ENCODE measurements at places on chromosomes 13 and 19.

DNA sequence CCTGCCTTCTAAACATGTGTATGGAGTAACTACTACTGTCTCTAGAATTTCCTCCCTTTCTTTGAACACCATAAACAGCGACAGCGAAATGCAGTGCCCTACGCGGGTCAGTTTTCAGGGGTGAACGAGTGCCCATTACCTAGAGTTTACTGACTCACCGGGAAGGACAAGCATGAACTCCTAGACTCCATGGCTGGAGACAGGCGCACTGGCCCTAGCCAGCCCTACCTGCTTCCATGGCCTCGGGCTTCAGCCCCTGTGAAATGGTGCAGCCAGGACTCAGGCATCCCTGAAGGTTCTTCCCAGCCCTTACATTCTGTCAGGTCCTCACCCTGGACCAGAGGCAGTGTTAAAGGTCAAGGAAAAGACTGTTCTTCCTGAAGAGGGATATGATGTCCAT is 8.5 kb downstream of the RANBP3 start:
- no peak for DNase-seq

DNA sequence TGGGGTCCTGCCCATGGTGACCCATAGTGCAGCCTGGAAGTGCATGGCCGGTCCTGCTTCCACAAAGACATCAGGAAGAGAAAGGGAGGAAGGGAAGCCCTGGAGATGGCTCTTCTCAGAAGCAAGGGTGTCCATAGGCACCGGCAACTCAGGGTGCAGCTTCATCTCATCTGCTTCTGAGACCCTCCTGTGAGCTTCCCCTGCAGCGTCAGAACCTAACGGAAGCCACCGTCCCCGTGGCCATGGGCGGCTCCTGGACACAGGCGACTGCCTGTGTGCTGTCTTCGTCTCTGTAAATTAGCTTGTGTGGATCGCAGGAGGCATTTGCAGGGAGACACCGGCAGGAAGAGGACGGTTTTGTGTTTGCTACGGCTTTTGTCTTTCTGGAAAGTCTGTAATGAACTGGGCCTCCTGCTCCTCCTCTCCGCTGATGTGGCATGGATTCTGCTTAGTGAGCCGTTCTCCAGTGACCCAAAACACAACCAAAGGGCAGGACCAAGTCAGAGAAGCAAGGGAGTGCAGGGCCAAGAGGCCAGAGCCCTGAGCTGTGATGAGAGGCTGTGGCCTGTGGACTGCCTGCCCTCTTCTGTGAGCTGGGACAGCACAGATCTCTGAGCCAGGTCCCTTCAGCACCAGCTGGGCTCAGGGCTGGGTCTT is 2.5 kb downstream of the ATP4B start:
- DNase-seq: no peak

GRCh38 chr19:53772943-53773342 is 51.2 kb downstream of the NLRP12 start:
- peak; percentile 68 for DNase-seq

DNA sequence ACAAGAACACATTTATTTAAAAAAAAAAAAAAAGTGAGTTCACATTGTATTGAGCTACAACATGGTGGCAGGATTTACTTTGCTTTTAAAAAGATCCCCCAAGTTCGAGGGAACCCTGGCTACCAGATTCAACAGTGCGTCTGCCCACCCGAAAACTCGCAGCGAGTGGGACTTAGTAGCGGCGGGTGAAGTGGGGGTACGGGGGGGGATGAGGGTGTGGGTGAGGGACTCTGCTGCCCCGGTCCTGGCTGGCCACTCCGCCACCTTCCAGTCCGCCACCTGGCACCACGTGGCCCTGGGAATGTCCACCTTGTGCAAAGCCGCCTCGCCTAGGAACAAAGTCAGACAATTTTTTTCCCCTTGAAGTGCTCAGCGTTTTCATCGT is 19.3 kb upstream of the TINCR start:
- no peak for DNase-seq

DNA sequence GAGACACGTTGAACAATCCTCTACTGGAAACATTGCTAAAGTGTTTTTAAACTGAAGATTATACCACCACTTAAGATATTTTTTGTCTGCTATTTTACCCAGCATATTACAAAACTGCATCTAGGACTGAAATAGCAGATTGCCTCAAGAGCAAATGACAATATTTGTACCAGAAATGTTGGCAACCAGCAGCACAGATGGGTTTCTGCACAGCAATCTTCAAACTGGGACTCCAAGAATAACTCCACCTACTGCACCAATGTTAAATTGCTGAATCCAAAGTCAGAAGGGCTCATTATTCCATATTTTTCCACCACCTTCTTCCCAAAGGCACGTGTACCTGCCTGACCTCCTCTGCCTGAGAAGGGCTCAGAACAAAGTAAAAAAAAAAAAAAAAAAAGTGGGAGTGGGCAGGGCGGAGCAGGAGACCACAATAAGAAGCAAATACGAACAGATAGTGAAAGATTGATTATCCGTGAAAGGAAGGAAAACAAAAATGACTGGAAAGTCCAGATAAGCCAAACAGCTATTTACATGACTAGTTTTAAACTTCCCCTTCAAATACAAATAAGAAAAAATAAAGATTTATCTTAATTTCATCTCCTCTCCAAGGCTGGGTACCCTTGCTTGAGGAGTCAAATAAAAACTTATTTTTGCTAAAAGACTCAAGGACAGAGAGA is 79.4 kb downstream of the FOXO1 start:
- peak; percentile 36 for DNase-seq

DNA sequence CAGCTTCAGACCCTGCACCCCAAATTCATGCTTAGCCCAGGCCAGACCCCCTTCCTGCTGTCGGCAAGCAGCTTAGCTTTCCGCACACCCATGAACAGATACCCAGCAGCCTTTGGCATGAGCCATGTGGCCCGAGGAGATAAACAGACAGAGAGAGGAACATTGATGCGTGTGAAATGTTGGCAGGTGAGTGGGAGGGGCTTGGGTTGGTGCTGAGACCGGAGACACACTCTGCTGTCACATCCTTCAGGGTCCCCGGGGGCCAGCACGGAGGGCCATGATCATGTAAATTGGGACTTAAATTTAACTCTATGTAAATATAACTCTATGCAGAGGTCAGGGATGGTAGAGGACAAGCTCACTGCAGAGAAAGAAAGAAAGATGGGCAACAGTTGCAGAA is 1.5 kb downstream of the CD22 start:
- no peak for DNase-seq

DNA sequence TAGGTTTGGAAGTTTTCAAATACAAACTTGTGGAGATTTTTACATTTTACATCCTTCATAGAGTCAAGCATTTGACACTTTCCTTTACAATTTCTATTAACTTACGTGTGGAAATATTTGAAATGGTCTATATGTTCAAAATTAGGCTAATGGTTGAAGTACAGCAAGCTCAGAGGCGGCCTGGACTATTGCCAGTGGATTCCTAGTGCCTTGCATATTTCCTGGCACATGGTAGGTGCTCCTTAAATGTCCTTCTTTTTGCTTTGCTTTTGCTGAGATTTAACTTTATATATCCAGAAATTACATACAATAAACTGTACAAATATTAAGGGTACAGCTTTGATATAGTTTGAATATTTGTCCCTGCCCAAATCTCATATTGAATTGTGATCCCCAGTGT is 93.9 kb downstream of the UBL3 start:
- DNase-seq: no peak

DNA sequence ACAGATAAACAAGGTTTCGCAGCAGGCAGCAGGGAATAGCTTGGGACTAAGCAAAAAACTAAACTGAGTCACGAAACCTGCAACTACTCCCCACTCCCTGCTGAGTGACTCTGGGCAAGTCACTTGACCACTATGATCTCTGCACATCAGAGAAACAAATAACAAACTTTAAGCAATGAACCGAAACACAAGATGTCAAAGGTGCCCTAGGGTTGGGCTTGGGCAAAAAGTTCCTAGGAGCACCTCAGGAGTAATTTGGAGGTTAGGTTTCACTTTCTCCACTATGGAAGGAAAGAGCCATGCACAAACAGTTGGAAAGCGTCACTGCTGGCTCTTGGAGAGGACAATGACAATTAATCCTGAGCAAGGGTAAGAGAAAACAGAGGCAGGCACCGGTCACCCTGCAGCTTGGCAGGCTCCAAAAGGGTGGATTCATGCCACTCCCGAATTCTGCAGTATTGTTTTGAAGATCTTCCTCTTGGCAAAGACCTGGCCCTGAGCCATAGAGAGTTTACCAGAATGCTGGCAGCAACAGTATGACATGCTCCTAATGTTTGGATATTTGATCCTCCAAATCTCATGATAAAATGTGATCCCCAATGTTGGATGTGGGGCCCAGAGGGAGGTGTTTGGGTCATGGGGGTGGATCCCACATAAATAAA is 60.3 kb downstream of the CRYL1 start:
- no peak for DNase-seq

GRCh38 chr13:65825039-65825438 is 1405.1 kb downstream of the PCDH9 start:
- DNase-seq: no peak

DNA sequence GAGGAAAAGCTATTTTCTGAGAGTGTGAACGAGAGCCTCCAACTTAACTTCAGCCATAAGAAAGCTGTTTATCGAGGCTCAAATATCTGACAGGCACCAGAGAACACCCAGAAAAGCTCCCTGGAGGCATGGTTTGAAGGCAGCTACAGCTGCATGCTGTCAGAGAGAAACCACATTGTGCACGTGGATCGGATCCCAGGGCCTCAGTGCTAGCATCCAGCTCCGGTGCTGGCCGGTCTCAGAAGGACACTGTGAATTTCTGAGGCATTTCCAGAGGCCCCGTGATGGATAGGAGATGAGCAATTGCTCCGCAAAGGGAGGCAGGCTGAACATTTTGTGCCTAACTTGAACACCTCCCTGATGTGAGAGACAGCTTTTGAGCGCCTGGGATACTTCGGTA is 315.7 kb downstream of the FGF9 start:
- DNase-seq: no peak

GRCh38 chr19:29540114-29540513 is 14.3 kb downstream of the VSTM2B start:
- no peak for DNase-seq

DNA sequence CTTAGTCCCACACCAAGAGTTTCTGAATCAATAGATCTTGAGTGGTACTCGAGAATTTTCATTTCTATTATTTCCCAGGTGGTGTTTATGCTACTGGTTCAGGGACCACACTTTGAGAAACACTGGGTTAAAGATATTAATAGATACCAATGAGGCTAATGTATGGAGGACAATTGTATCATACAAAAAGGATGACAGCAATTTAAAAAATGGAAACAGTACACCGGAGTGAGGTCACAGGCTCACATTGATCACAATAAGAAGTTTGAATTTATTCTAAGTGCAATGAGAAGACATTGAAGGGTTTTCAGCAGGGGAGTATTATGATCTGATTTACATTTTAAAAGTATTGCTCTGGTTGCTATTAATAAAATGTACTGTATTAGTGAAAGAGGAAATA is 488.3 kb downstream of the PCDH17 start:
- DNase-seq: no peak

GRCh38 chr13:21579754-21580316 is 24.1 kb downstream of the MICU2 start:
- DNase-seq: no peak

DNA sequence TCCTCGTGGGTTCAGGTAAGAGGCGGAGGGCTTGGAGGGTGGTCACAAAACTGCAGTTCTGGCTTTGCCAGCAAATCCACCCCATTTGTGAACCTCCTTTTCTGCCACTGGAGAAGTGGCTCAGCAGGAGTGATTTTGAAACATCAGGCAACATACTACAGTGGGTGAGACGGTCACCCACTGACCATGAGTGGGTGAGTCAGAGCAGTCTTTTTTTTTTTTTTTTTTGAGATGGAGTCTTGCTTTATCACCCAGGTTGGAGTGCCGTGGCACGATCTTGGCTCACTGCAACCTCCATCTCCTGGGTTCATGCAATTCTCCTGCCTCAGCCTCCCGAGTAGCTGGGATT is 3.0 kb downstream of the TOMM40 start:
- DNase-seq: peak; percentile 85

DNA sequence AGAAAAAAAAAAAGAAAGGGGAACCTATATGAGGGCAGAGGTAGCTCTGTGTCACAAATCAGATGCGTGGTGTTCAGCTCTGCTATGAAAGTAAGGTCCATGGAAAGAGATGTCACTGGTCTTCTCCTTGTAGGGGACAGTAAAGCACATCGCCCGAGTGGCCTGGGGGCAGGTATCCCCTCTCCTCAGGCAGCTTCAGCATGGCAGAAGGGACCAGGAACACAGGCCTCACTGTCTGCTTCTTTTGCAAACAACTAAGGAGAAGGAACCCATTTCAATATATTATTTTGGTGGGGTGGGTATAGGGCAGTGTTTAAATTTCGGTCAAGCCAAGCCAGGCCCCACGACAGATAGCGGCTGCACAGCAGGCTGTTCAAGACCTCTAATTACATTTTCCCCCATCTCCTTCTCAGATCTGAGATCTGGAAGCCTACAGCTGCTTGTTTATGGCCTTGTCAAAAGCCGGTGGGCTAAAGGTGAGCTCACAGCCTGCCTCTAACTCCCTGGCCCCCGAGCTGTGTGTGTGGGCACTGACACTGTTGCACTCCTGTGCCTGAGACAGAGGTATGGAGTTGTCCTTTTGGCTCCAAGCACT is 72.8 kb downstream of the HSPH1 start:
- DNase-seq: no peak

DNA sequence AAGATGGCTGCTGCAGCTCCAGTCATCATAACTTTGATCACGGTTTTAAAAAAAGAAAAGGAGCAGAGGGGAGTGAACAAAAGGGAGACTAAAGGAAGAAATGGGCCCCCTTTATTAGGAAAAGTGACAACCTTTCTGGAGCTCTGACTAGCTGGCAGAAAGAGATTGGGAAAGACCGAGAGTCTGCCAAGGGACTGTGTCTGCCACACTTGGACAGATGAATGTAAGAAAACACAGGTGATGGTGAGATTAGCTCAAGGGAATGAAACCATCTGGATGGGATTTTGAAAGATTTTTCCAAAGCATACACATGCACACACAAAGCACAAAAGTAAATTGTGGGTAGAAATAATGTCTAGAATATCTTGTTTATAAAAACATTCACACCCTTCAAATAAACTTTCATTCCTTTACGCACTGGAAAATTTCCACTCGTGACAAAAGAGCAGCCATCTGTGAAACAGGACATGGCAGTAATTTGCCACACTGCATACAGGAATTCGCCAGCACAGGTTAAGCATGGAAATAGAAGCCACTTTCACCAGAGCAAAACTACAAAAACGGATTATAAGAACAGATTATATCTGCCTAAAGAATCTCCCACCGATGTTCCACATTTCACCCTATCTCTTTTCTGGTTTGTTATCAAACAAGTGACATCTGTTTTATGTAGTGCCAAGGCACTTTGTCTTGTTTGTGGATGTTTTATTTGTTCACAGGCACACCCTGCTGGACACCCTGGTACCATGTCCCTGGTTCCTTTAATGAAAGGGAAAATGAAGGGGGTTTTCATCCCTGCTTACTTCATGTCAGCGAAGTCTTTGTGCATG is 819.5 kb downstream of the DIAPH3 start:
- DNase-seq: no peak

DNA sequence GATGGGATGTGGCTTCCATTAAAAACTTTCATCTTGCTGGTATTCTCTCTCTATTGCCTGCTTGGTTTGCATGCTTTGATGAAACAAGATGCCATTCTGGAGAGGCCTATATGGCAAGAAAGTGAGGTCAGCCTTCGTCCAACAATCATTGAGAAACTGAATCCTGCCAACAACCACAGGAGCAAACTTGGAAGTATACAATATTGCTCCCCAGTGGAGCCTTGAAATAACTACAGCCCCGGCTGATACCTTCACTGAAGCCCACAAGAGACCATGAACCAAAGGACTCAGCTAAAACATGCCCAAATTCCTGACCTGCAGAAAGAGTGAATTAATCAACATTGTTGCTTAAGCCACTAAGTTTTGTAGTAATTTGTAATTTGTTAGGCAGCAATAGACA is 82.5 kb upstream of the FGF14 start:
- no peak for DNase-seq

GRCh38 chr13:19795956-19796355 is 13.2 kb upstream of the PSPC1 start:
- DNase-seq: peak; percentile 13

Measured in inflammatory macrophage (primary cell).